ENCODE measurements at places on chromosomes 13 and 19. TPM values are rescaled to one million over a fixed set of nuclear protein-coding genes. Genes with fewer than 3 reads are reported as not detected.

DNA sequence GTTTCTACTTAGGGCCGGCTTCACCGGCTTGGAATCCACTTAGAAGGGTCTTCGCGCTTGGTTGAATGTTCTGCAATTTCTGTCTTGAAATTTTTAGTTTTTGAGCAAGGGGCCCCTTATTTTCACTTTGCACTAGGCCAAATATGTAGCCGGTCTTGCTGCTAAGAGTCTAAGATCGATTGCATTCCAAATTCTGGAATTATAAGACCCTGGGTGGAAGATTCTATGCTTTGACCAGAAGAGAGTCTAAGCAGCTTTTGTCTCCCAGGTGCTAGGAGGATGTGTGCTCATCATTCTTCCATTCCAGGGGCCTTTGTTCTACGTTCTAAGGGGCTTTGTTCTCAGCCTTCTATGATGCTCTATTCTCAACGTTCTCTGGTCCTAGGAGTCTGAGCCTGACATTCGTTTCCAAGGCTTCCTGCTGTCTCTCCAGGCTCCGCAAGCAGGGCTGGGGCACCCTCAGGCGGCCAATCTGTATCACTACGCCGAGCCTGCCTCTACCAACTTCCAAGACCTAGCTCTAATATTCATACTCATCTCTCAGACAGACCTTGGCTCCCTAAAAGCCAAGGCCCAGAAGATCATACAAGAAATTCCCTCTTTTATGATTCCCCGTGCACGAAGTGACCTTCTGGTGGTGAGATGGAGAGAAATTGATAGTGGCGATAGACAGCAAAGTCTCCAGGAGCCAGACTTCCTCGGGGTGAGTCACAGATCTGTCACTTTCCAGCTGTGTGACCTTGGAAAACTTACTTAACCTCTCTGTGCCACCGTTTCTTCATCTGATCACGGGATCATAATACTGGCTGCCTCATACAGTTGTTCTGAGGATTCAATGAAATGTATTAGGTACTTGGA is 982 bp upstream of the DACT3 start:
- peak; percentile 71 for DNase-seq

OVOL3 gene
- total RNA-seq, result not detected

GRCh38 chr13:92265408-92265807 is 867.0 kb downstream of the GPC5 start:
- DNase-seq, result no peak

CASP14 gene
- not detected for total RNA-seq

DNA sequence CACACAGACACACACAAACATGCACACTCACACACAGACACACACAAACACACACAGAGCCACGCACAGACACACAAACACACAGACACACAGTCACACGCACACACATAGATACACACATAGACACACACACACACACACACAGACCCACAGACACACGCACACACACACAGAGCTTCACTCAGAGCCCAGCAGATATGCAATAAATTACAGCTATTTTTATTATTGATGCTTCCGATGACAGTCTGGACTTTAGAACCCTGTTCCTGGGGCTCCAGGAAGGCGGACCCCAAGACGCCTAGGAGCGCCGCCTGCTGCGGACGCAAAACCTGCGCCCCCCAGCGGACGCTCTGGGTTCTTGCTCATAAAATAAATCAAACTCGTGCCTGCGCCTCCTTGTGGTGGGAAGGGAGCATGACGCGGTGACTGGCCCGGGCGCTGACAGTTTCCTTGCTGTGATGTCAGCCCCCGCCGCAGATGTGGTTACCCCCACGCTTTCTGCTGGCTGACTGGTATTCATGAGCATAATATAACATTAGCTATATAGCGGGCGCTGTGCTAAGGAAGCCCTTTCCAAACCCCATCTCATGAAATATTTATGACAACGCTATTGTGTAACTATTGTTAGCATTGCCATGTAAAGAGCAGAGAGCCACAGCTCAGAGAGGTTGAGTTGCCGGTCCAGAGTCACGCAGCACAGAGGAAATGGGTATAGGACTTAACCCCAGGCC is 64.4 kb upstream of the TM9SF2 start:
- DNase-seq, result peak; percentile 88

DNA sequence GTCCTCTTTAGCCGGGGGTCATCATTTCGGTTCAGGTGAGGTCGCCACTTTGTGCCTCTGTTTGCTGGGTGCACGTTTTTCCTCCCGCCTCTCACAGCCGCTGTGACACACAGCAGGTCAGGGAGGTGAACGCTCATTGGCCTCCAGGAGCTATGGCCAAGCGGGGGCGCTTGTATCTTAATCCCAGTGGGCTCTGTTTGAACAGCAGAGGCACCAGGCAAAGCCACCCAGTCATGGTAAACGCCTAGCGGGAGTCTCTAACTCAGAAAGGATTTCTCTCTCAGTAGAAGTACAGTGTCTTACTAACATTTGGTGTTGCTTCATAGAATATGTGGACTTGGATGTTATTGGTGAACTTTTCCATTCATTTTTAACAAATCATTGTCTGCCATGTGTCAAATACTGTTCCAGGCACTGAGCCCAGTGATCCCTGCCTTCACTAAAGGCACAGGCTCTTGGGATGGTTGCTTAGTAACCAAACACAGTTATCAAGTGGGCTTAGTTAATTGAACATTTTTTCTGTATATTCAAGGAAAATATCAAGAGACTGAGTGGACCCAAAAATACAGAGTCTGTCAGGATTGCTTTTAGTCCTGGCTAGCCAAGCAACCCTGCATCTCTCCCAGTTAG is 186.7 kb downstream of the STK24 start:
- DNase-seq, result no peak

DNA sequence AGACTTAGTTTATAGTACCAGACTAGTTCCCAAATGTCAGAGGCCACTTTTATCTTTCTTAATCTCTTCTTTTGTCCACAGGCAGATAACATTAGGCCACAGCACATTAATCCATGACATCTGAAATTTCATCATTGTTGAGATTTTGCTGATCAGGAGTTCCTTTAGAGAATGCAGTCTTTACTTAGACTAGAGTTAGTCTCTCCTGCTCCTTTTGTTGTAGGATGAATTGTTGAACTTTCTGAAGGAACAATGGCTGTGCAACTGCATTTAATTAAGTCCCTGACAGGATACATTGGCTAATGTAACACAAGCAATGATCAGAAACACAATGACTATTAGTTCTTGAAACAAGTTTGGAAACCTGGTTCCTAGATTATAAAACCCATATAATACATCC is 266.3 kb downstream of the PCDH20 start:
- DNase-seq, result no peak

N4BP2L2 gene
- 87.1 TPM for total RNA-seq

GFY gene
- total RNA-seq, result not detected

- no peak for DNase-seq
These were observed 30.4 kb upstream of the SPATA13 start for GRCh38 chr13:24129914-24130774.

DNA sequence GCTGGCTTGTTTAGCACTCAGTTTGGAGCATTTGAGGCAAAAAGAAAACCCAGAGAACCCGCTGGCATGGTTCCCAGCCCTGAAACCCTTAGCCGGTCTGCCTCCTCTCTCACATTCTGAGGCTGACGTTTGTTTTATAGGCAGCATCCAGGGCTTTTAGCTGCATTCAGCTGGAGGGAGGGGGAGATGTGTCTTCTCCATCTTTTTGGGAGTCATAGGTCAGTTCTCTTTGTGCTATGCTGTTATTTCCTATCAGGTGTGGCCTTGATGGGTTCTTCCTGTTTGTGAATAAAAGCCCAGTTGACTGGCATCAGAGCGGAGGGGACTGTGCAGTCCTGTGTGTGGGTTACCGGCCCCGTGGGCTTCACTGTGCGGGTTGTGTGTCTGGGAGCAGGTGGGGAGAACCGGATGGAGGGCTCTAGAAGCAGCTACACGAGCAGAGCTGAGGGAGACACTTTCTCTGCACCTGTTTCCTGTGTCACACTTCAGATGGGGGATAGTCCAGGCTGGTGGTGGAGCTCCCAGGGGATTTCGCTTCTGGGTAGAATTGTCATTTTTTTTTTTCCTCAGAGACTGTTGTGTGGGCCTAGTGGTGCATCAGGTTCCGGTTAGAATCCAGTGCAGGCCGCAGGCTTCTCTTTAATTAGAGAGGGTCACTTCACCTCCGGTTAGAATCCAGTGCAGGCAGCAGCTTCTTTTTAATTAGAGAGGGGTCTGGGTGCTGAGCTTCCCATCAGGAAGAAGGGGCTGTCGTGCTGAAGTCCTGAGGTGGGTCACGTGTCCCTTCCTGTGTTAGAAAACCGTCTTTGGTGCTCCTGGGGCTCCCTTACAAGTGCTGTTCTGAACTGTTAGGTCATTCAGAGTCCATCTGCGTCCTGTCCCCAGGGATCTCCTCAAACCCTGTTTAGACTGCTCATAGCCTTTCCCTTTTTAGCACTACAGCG is 69.6 kb downstream of the ARHGEF7 start:
- DNase-seq, result peak; percentile 17

DNA sequence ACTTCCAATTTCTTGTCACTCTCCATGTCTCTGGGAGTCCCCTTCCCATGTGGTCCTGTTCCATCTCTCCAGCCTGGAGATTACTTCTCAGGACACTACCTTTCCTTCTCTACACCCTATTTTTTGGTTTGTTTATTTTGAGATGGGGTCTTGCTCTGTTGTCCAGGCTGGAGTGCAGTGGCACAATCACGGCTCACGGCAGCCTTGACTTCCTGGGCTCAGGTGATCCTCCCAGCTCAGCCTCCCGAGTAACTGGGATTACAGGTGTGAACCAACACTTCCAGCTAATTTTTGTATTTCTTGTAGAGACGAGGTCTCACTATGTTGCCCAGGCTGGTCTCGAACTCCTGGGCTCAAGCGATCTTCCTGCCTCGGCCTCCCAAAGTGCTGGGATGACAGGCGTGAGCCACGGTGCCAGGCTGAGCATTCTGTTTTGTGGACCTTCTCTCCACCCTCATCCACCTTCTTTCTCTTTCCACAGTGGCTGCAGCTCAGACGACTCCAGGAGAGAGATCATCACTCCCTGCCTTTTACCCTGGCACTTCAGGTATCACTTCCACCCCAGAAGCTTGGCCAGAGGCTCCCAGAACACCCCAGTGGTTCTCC is 644 bp downstream of the HCST start:
- no peak for DNase-seq

DNA sequence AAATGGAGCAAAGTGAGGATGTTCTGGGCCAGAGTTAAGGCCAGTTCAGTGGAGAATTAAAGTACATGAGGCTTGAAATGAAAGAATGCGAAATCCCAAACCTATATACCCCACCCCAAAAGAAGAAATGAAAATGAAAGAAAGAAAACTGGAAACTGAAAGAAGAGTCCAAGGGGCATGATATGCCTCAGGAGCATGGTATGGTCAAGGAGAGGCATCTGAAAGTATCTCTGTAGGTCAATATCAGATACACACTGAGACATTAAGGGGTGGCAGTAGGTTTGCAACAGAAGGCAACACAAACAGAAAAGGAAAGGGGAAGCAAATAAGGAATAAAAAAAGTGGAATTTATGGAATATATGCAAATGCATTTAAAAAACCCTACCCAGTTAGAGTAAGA is 166.5 kb downstream of the COG6 start:
- DNase-seq, result no peak

GRCh38 chr13:42478531-42479156 is 95.3 kb upstream of the TNFSF11 start:
- DNase-seq, result no peak

DNA sequence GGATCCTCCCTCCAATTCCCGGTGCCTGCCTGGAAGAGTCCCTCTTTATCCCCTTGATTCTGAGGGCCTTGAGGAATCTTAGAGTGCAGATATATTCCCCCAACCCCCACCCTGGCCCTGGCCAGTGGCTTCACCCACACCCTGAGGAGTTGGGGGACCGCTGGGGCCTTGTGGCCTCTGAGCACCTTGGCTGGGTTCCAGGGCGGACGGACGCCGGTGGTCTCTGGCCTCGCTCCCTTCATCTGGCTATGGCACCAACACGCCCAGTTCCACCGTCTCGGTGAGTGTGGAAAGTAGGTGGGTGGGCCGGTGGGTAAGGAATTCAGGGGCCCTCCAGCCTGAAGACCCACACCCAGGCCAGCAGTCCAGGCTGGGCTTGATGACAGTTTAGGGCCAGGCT is 5.0 kb downstream of the MAST1 start:
- DNase-seq, result no peak

KIR3DL2 gene
- 0.65 TPM for total RNA-seq

- DNase-seq, result no peak
These were observed 16.2 kb downstream of the PSPC1 start for GRCh38 chr13:19766591-19766990.

TBC1D4 gene
- 73.5 TPM for total RNA-seq

- DNase-seq, result no peak
These were observed 6.5 kb upstream of the EIF3G start for GRCh38 chr19:10126213-10126639.

- no peak for DNase-seq
These were observed 12.0 kb downstream of the KHSRP start for GRCh38 chr19:6412447-6413091.
